Stimulated activated CD4-positive, alpha-beta T cell treated with anti-CD3 and anti-CD28 coated beads, TNF-alpha, amount 100 ng/mL, for 48 hours (primary cell): ENCODE measurements at places on chromosomes 1 and 21.

GRCh38 chr1:38246955-38247952 lies 200.7 kb upstream of the POU3F1 start:
- DNase-seq: no peak

DNA sequence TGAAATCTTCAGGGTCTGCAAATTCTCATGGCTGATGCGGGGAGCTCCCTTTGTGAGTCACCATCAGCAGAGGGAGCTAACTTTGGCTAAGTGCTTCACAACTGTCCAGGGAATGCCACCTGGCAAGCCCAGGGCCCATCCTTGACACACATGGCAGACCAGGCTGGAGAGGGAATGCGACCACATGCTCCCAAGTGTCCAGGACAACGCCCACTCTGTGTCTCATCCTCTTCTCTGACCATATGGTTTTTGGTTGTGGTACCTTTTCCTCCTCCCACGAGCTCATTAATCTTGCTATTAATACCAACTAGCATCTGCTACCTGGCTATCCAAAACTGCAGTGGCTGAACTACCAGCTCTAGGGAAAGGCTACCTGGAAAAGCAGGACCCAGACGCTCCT lies 37.1 kb upstream of the CLSTN1 start:
- no peak for DNase-seq

DNA sequence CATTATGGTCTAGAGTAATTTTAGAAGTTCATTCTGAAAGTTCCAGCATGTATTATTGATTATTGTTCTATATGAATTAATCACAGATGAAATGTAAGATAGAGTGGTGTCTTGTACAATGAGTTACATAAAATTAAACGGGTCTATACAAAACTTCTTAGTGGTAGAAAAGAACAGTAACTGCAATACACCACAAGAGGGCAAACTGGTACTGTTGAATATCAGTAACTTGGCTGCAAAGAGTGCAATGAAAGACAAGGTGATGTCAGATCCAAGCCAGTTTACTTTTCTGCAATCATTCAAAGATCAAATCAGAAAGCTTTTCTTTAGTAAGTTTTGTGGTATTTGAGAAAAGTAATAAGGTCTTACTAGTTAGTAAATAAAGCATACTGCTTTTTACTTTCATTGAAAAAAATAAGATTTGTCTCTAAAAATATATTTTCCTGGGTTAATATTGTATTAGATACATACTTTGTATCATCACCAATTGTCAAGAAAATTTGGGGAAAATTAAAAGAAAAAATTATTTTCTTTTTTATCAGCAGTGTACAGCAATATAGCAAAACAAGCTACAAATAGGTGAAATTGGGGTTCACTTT lies 66.4 kb upstream of the BTG3 start:
- DNase-seq: no peak

- DNase-seq: no peak
These were observed 42.2 kb downstream of the SLC37A1 start for GRCh38 chr21:42555756-42556438.

DNA sequence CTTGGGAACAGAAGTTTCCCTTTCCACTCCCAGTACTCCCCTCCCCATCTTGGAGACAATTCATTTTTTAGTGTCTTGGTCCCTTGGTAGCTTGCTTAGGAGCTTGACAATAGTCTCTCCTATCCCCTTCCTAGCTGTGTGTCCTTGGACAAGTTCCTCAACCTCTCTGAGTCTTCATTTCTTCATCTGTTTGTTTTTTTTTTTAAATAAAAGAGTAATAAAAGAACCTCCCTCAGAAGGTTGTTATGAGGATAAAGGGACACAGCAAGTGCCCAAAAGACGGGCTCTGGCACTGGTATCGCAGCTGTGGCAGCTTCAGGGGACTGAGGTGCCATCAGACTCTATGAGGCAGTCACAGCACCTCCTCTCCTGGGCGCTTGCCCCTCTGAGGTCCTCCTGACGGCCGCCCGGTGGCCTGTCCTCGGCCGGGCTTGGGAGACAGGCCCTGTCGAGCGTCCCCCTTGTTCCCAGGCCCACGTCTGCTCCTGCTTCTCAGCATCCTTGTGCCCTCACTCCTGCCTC lies 689.2 kb downstream of the MATN1 start:
- no peak for DNase-seq

GRCh38 chr1:151539321-151540020 lies 638 bp upstream of the TUFT1 start:
- peak; percentile 37 for DNase-seq

DNA sequence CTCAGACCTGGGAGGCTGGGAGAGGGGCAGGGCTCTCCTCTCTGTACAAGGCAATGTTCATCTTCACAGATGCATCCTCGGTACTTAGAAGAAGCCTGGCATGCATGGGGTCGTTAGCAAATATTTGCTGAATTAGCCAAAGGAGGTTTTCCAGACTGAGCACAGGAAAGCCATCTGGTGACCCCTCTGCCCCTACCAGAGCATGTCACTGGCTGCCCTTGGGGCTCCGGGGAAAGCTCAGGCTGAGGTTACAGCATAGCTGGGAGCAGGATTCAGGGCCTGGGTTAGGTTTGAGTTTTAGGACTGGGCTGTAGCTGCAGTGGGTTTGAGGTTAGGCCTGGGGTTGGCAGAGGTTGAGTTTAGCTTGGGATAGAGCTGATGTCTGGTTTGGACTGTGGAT lies 43.4 kb upstream of the ZBTB40 start:
- no peak for DNase-seq

DNA sequence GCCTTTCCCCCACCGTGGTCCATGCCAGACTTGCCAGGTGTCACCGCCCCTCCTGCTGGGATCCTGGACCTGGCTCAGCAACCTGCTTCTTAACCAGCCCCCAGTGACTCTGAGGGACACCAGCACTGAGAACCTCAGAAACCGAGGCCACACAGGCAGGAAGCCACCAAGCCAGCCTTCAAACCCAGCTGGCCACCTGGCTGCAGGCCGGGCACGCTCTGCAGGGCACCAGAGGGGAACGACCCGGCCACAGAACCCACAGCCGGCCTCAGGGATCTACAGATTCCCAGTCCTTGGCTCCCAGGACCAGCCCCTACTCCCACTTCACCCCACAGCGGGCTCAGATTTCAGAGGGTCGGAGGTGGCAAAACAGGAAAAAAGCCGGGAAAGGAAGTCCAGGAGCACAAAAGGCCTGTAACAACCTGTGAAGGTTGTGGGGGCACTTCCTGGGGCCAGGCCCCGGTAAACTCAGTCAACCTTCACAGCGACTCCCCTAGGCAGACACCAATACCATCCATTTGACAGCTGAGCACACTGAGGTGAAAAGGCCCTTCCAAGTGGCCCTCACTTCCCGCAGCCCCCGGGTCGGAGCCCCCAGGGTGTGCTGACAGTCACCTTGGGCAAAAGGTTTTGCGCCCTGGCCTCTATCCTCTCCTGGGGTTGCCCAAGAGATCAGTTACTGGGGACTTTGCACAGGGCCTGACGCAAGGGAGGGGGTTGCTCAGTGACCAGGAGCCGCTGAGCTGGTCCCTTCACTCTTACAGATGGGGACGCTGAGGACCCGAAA lies 14.1 kb downstream of the RUNX3 start:
- DNase-seq: no peak

DNA sequence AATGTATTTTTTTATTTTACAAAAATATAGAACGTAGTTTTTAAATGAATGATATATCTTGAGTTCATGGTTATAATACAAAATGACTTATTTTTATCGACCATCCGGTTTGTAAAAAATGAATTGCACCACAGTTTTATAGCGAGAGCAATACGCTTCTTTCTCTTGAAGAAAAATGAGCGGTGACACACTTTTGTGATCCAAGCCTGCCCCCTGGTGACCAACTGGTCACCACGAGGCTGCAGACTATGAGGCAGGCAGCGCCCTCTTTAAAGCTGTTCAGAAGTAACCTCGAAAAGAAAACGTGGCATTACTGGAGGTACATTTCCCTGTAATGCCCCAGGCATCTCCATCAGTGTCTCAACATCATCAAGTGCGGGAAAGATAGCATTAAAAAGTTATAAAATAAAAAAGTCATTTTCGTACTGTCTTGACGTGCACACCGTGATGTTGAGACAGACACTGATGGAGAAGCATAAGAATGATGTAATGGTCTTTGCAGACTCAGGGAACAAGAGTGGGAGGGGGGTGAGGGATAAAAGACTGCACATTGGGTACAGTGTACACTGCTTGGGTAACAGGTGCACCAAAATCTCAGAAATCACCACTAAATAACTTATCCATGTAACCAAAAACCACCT lies 734.2 kb upstream of the ADAMTS5 start:
- DNase-seq: peak; percentile 27

DNA sequence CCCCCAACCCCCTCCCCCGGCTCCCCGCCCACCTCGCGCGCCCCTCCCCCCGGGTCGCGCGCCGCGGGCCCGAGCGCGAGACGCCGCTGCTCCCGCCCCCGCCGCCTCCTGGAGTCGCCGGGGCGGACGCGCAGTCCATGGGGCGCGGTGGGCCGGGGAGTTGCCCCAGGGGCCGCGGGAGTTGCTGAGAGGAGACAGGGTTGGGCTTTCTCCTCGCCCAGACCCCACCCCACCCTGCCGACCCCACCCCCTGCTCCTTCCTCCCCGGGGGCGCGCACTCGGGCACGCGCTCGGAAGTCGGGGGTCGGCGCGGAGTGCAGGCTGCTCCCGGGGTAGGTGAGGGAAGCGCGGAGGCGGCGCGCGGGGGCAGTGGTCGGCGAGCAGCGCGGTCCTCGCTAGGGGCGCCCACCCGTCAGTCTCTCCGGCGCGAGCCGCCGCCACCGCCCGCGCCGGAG lies at the start of gene LAMC1:
Gene LAMC1, plus strand, starts transcription at position 275 of the 455 bp plus-strand sequence. CDS start 297 bp downstream, outside the sequence.
- DNase-seq: peak; percentile 8

DNA sequence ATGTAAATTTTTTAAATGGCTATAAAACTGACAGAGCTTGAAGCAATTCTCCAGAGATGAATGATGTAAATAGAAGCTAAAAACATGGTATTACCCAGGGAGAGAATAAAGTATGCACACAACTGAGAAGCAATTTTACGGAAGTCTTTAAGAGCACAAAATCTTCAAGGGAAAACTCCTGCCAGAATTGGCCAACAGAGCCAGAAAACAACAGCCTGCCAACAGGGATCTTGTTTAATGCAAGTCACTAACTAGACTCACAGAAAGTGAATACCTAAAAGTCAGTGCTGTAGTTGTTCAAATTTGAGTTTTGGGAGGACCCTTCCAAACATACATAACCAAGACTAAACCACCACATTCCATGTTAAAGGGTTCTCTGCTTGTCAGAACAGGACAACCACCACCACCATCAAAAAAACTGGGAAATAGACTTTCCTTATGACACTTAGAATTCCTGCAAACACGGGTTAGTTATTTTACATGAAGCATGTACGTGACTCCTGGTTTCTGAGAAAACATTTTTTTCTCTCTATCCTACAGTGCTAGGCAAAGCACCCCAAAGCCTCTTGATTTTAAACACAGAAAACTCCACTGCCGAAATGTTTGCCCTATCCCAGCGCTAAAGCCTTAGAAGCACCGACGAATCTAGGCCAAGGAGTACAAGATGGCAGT lies 1.6 kb downstream of the EPS15 start:
- DNase-seq: no peak

- DNase-seq: no peak
These were observed 185.4 kb downstream of the DYRK1A start for GRCh38 chr21:37551993-37552355.

DNA sequence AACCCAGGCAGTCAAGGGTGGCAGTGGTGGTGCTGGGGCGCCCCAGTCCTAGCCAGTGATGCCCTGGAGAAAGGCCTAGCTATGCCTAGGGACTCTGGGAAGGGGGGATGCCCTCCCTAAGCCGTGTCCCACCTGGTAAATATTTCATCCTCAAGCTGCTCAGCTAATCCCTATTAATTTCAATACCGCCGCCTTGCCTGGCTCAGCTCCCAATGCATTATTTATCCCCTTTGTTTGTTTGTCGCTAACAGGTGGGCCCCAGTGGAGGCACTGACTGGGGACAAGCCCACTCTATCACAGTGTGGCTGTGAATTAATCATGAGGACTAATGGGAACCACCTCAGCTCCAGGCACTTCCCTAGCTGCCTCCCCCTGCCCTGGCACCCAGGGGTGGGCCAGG lies 22.5 kb downstream of the DMAP1 start:
- DNase-seq: no peak

- DNase-seq: no peak
These were observed 6.6 kb upstream of the THRAP3 start for GRCh38 chr1:36217670-36218069.

GRCh38 chr1:118504221-118504644 lies 319.2 kb upstream of the SPAG17 start:
- DNase-seq: no peak

DNA sequence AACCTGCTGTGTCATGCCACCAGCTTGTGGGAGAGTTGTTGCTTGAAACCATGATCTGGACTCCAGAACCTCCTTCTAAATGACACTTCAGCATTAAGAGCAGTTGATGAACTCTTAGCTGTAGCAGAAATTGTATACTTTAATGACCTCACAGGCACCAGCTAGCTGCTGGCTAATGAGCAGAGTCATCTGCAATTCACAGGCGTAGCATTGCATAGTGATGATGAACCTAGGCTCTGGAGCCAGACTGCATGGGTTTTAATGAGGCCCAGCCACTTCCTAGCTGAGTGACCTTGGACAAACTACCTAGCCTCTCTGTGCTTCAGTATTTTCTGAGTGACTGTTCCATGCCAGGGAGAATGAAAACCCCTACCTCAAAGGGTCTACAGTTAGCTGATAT lies 407.1 kb downstream of the LMO4 start:
- no peak for DNase-seq

DNA sequence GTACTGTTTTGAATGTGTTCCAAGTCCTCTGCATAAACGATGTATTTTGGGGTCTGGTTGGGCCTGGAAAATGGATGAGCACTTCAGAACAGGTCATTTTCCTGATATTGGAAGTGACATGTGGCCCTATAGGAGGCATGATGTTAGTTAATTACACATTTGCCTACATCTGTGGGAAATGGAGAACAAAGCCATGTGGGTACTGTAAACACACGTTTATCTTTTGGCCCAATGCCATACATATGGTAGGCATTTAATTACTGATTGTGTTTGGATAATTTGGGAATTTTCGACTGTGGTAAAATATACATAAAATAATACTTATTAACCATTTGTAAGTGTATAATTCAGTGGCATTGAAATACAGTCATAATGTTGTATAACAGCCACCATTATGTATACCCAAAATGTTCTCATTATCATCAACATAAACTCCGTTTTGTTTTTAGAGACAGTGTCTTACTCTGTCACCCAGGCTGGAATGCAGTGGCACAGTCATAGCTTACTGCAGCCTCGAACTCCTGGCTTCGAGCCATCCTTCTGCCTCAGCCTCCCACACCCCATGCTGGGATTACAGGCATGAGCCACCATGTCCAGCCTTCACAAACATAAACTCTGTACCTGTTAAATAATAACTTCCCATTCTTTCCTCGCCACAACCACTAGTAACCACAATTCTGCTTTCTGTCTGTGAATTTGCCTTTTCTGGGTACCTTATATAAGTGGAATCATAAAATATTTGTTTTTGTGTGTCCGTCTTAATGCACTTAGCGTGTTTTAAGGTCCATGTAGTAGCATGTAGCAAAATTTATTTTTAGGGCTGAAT lies 11.9 kb upstream of the RNPEP start:
- DNase-seq: no peak
